Stimulated activated CD4-positive, alpha-beta T cell treated with anti-CD3 and anti-CD28 coated beads, Interleukin-12 subunit alpha, Interleukin-12 subunit beta, amount 100 ng/mL, for 24 hours (primary cell): ENCODE measurements at places on chromosomes 7 and 10.

GRCh38 chr10:110479710-110480109 lies 18.0 kb upstream of the DUSP5 start:
- no peak for DNase-seq

DNA sequence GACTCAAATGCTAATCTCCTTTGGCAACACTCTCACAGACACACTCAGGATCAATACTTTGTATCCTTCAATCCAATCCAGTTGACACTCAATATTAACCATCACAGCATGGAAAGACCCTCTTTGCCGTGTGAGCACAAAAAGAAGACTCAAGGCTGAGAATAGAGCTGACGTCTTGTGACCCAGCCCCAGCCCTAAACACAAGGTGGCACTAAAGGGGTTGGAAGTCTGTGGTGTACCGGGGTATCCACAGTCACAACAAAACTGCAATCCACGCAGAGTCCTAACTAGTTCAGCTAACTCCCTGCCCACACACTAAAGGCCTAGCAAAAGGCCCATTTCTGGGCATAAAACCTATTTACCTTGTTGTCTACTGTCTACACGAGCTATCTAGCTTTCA lies 200.1 kb downstream of the ACTR3B start:
- DNase-seq: no peak

DNA sequence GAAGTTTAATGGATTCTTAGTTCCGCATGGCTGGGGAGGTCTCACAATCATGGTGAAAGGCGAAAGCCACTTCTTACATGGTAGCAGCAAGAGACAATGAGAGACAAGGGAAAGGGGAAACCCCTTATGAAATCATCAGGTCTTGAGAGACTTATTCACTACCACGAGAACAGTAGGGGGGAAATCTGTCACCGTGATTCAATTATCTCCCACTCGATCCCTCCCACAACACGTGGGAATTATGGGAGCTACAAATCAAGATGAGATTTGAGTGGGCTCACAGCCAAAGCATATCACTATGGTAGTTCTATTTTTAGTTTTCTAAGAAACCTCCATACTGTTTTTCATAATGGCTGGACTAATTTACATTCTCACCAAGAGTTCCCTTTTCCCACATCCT lies 36.7 kb downstream of the SPAM1 start:
- DNase-seq: no peak

DNA sequence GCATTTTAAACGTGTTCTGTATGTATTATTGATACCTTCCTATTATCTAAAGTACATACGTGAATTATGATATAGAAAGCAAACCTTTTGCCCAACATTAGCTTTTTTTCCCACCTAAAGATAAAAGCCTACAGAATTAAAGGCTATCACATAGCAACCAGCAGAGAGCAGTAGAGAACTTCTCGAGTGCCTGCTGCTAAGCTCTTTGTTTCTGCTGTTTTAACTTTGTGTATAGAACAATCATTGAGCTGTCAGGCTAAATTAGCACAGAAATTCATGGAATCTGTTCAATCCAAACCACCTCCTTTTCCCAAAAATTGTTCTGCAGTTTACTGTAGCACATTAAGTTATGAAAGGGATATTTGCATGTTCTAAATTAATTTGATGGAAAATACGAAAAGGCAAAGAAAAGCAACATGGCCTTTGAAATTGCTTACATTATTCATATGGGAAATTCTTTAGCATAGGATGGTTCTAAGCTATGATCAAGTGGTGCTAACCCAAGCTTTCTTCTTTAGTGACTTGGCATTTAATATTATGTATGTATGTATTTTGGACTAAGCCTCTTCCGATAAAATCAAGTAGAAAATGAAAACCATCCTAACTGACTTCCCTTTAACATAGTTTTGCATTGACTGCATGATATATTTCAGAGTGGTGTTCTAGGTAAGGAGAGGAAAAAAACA lies 1288.5 kb downstream of the GATA3 start:
- no peak for DNase-seq

DNA sequence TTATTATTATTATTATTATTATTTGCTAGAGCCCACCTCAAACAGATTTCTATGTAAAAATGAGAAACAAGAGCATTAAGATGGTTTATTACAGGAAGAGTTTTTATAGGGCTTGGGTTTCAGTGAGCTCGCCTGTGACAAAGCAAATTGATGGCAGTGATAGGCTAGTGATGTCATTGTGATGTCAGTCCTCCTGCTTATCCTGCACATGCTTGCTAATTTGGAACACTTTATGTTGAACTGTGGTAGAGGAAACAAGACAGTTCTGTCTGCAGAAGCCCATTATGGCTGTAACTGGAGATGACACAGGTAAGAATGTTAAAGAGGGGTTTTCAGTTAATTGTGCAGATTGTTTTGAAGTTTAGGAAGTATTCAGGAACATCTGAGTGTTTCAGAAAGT lies 68.3 kb downstream of the CREM start:
- DNase-seq: no peak
